ENCODE measurements at places on chromosomes 12 and 14.

DNA sequence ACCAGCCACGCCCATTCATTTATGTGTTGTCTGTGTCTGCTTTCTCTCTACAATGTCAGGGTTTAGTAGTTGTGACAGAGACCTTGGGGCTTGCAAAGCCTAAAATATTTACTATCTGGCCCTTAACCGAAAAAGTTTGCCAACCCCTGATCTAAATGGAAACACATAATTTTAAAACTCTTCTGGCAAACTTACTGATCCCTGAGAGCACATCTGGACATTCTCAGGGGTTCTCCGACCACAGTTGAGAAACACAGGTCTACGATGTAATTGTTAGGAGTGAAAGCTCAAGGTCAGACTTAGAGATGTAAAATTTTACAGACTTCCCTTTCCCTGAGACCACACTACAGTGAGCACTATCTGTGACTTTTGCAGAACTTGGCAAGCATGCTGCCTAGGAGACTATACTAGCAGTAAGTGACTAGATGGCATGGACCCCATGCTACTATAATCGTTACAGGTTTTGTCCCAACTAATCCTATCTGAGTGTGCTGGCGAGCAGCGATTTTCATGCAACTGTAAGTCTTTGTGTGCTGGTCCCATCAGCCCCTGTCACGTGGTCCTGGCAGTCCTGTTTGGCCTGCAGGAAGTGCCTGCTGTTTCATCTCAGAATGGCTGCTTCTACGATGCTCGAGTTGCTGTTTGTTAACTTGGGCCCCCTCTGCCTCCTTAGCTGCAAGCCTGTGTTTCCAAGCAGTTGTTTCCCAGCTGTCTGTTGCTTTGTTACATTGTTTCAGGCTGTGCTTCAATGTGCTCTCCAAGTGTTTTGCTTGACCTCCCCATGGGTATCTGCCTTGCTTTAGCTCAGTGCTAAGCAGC is 21.6 kb downstream of the TMTC2 start:
- no peak for DNase-seq

DNA sequence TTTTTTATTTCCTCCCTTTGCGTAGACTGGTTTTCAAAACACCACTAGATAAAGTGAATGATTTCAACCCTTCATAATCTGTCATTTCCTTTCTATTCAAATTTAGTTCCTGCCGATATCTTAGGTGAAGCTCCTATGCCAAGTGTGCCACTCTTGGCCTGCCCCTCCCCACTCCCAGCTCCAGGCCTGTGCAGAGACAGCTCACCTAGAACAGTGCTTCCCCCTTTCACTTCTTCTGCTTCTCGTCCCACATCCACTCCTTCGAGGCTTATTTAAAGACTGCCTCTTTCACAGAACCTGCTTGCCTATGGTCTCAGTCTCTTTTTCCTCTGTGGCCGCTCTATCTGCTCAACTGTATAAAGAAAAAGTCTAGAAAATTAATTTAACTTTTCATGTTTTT is 473.8 kb downstream of the RAD51B start:
- DNase-seq: no peak

DNA sequence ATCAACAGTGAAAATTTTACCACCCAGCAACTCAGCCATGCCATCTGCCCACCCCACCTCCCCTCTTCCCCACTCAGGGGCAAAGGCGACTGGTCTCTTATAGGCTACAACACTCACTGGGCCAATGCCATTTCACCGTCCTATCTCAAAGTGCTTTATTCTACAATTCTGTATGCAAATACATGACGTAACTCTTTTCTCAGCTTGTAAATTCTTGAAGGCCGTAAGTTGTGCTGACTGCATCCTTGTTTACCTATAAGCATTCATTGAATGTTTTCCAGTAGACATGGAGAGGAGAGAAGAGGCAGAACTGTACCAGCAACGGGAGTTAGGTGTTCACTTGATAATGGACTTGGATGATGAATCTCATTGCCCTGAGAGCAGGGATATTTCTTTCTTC is 15.6 kb downstream of the BCL2L14 start:
- DNase-seq: no peak

GRCh38 chr12:40646911-40647310 is 45.3 kb upstream of the CNTN1 start:
- no peak for DNase-seq

DNA sequence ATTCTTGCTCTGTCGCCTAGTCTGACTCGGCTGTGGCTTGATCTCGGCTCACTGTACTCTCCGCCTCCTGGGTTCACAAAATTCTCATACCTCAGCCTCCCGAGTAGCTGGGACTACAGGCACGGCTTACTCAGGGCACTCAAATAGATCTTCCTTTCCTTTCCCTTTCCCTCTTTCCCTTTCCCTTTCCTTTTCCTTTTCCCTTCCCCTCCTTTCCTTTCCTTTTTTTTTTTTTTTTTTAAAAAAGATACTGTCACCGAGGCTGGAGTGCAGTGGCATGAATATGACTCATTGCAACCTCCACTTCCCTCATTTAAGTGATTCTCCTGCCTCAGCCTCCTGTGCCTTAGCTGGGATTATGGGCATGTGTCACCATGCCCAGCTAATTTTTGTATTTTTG is 86.0 kb downstream of the AEBP2 start:
- no peak for DNase-seq

- no peak for DNase-seq
Measured at GRCh38 chr12:5008661-5009060, 35.0 kb upstream of the KCNA5 start.

- DNase-seq: no peak
Measured at GRCh38 chr14:48735607-48736006, 850.6 kb downstream of the RPS29 start.

- no peak for DNase-seq
Measured at GRCh38 chr12:121892673-121893561, 4.3 kb downstream of the PSMD9 start.

- DNase-seq: no peak
Measured at GRCh38 chr12:14900521-14901227, 15.0 kb upstream of the MGP start.

DNA sequence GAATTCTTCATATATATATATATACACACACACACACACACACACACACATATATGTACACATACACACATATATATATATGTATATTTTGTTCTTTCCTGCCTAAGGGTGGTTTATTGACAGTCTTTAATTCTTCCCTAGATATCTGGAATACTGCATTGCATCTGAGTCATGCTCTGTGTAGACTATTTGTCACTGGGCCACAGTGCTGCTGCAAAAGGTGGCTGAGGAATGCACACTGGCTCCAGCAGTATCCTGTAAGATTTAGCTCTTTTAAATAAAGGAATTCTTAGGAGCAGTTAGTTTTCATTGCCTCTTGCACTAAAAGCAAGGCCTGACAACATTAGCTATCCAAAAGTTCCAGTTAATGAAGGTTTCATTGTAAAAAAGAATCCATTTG is 200.9 kb downstream of the APAF1 start:
- no peak for DNase-seq

DNA sequence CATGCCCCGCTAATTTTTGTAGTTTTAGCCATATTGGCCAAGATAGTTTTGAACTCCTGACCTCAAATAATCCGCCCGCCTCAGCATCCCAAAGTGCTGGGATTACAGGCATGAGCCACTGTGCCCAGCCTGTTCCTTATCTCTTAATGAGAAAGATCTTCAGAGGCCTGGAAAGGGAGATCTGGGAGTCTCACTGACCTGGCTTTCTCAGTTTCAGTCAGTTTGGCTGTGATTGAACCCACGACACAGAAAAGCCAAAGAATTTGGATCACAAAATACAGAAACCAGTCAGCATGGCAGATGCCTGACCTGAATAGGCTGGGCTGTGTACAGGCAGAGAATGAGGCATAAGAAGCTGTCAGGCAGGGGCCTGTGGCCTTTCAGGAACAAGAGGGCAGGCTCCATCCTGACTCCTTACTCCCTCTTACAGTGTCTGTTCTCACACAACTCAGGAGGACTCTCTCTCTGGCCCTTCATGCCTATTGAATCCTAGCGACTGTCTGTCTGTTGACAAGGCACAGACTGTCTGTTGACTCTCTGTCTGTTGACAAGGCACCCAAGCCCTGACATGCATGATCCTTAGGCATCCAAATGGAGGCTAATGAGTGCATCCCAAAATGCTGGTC is 366.5 kb upstream of the CCDC196 start:
- DNase-seq: no peak

DNA sequence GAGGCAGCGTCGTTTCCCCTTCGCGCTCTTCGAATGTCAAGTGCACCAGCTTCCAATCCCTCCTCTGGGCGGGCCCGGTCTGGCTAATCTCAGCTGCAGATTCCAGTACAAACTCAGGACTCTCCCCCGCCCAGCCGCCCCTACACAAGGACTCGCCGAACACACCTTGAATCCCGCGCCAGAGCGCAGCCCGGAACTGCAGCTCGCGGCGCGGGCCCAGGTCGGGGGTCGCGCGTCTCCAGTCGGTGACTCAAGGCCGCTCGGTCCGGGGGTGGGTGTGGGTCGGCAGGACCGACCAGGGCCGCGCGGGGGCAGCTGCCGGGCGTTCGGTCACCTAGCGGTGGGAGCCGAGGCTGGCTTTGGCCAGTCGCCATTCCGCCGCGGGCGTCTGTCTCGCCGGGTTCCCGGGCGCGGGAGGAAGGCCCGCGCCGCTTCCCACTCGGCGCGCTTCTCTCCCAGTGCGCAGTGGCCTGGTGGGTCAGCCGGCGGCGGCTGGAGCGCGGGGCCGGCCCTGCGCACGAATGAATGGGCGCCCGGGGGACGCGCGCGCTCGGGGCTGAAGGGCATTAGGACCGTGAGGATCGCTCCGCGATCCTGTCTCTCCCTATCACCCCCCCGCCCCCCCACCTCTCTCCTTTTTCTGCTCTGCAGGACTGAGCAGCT is at the start of gene GALNT16:
Gene GALNT16, plus strand, starts transcription at position 632 of the 663 bp plus-strand sequence. CDS start 133 bp downstream, outside the sequence.
- no peak for DNase-seq

DNA sequence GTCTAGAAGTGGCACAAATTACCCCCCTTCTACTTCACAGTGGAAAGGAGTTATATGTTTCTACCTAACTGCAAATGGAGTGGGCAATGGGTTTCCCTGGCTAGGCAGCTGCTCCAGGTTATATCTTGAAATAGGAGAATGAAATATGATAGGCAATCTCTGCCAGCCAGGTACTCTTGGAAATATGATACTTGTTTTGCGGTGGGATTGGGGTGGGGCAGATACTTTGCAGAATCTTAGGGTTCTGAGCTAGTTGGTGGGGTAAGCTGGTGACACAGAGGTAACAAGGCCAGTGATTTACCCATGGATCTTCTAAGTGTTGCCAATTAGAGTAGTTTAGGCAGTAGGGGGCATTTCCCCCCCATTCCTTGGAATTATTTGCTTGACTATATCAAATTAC is 140.1 kb downstream of the ATP23 start:
- DNase-seq: no peak

- DNase-seq: no peak
Measured at GRCh38 chr12:44574586-44574985, 301.5 kb downstream of the NELL2 start.

GRCh38 chr12:94769047-94769420 is 118.7 kb upstream of the TMCC3 start:
- no peak for DNase-seq

DNA sequence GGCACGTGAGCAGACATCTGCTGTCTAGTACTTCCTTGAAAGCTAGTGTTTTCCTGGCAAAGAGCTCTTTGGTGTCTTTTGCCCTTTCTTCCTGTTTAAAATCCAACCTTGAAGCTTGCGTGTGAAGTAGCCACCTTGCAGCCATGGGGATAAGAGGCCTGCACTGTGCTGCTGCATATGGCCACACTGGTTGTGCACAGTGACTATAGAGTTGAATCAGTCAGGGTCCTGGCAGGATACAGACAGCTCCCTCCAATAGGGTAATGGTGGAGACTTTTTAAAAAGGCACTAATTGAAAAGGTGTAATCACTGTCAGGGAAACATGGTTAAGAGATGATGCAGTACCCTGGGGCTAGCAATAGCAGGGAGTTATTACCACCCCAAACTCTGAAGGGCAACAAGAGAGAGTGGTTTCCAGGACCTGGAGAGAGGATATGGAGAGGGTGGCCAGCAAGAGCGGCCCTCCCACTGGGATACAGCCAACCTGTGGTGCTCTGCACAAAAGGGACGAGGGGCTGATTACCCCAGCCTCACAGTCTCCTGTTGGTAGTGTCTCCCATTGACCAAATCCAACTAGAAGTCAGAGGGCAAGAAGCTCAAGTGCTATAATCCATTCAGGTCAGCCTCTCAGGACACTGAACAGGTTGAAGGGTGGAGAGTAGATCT is 4.8 kb upstream of the GLT8D2 start:
- DNase-seq: no peak

DNA sequence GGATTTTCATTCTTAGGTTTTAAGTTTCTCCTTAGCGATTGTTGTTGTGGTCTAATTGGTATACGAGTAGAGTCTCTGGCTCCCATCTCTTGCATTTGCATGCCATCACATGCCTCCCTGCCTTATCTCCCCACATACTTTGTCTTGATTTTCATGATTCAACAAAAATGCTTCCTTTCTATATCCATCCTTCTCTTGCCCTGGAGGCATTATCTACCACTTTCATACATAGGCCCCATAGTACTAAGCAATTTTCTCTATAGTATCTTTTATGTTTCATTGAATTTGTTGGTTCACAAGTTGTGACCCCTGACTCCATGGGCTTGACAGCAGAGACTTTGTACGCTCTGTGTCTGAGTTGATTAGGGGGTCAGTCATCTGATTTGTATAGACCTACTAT is 226.1 kb downstream of the ACSS3 start:
- no peak for DNase-seq

- DNase-seq: no peak
Measured at GRCh38 chr12:30974746-30975500, 48.4 kb downstream of the TSPAN11 start.

DNA sequence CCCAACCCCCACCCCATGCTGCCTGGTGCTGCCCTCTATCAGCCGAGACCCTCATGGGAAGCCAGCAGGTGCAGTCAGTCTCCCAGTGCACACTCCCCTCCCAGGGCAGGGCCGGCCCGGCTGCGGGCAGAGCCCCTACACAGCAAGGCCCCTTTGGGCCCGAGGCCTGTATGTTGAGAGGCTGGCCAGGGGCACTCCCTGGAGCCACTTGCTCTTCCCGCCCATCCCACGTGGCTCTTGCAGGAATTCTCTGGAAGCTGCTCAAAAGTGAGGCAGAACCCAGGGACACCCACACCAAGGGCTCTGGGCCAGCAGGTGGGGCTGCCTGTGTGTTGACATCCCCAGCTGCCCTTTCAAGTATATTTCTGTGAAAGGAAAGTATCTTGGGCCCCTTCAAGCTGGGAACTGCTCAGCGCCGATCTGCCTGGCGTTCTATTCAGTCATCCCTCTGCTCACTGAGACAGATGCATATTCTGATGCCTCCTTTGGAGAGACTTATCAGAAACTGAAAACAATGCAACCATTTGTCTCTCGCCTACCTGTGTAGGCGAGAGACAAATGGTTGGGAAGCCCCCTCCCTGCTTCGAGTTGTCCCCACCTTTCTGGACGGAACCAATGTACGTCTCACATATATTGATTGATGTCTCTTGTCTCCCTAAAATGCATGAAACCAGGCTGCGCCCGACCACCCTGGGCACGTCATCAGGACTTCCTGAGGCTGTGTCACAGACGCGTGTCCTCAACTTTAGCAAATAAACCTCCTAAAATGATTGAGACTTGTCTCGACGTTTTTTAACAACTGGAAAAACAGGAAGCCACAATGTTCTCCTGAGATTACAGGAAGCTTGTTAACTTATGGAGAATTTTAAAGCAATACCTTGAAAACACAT is 6.0 kb downstream of the GPR132 start:
- DNase-seq: no peak

All from activated CD8-positive, alpha-beta memory T cell treated with anti-CD3 and anti-CD28 coated beads for 1 hour (primary cell).